ENCODE measurements at places on chromosomes 13 and 19.

GRCh38 chr13:41616151-41616550 is 158.8 kb downstream of the RGCC start:
- no peak for DNase-seq

GRCh38 chr13:99124794-99125316 is 75.8 kb upstream of the UBAC2 start:
- no peak for DNase-seq

GRCh38 chr19:50173127-50173526 is 10.0 kb upstream of the IZUMO2 start:
- no peak for DNase-seq

- DNase-seq = no peak
These were observed 57.9 kb downstream of the RXFP2 start for GRCh38 chr13:31797154-31797775.

DNA sequence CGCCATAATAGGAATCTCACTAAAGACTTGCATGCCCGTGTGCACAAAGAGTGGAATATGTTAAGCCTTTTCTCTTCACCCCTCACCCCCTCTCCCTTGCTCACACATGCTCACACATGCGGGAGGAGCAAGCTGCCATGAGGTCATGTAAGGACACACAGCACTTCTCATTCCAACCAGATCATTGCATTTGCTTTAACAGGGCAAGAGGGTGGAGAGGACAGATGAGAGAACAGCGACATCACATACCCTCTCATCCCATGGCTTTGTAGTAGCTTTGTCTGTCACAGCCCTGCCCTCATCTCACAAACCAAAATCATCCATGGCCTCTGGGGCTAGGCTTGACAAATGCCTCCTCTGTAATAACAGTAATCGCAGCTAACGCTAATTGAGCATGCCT is 145.6 kb upstream of the FRY start:
- DNase-seq = no peak

GRCh38 chr19:23774524-23774971 is 15.9 kb upstream of the ZNF681 start:
- DNase-seq = no peak

DNA sequence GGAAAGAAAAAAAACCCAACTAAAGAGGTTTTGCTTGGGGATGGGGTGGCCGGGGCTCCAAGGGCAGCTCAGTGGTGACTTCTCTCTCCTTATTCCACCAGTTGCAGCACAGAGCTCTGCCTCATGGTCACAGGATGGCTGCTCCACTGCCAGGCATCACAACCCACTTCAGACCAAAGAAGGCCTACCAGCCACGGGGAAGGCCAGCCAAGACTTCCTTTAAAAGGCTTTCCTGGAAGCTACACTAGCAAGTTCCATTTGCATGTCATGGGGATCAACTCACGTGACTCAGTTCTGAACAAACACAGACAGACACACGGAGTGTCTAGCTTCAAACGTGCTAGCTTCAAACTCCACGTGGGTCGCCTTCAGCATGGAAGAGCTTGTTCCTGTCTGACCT is 13.2 kb upstream of the EIF3G start:
- DNase-seq = no peak

GRCh38 chr13:83048419-83048818 is 833.9 kb downstream of the SLITRK1 start:
- DNase-seq = no peak

DNA sequence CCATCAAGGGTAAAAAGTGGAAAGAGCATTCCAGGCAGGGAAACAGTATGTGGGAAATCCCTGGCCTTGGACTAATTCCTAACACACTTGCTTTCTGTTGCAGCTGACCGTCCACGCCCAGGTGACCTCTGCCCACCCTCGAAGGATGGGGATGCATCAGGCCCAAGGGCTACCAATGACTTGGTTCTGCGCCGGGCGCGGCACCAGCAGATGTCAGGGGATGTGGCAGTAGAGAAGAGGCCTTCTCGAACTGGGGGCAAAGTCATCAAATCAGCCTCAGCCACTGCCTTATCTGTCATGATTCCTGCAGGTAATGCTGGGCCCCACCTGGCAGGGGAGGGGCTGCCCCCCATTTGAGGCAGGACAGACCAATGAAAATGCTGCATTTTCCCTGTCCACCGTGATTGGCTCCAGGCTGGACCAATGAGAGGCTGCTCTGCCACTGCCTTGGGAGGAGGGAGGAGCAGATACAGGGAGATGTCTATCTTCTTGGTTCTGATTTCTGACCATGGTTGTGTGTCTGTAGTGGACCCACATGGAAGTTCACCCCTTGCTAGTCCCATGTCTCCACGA is 12.6 kb downstream of the DNASE2 start:
- DNase-seq = no peak

DNA sequence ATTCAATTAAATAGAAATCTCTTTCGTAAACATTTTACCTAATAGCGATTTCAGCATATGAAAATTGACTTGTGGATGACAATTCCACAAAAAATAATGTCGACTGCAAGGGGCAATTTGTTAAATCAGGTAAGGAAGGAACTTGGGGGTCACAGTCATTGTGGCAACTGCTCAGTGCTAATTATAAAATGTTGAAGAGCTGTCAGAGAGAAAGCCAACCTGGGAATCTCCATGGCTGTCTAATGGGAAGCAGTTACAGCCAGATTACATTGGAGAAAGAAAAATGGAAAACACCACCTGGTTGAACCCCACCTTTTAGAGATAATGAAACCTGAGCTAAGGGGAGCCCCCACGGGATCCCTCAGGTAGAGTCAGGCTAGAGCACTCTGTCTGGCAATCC is 373.9 kb downstream of the FOXO1 start:
- DNase-seq = no peak

DNA sequence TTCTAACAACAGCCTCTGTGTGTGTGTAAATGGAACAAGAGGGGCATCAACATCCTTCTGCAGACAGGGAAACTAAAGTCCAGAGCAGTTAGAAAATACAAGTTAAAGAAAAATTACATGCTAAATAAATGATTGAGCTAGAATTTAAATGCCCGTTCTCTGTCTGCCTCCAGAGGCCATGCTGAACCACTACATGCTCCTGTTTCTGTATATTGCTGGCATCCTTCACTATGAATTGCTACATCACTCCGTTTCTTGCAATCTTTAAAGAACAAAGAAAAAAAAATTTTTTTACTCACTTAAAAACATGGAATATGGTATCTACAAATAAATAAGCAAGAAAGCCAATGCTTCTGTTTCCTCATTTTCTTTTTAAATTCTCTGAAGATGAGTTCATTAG is 47.9 kb downstream of the DCT start:
- no peak for DNase-seq

- DNase-seq = no peak
These were observed 10.1 kb downstream of the NLRP12 start for GRCh38 chr19:53813996-53814395.

DNA sequence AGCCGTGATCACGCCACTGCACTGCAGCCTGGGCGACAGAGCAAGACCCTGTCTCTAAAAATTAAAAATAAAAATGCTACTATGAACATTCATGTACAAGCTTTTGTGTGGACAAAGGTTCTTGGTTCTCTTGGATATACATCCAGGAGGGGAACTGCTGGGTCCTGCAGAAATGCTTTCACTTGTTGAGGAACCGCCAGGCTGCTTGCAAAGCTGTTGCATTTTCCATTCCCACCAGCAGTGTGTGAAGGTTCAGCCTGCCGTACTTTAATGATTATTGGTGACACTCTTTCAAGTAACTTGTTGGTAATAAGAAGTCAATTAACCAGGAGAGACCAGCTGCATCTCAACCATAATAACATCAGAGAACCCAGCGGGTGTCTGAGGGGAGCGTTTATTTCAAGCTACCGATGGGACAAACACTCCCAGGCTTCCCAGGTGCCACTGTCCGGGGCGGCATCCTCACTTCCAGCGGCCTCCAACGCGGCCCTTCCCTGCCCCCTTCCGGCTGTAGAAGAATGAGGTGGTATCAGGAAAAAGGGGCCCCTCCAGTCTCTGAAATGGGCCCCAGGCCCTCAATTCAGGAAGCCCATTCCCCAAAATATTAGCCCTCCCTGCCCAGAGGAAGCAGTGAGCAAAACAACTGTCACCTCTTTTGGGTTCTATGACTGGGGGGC is 15.2 kb upstream of the PPP1R12C start:
- DNase-seq = no peak

GRCh38 chr13:23674795-23675640 is 104.8 kb downstream of the TNFRSF19 start:
- no peak for DNase-seq

DNA sequence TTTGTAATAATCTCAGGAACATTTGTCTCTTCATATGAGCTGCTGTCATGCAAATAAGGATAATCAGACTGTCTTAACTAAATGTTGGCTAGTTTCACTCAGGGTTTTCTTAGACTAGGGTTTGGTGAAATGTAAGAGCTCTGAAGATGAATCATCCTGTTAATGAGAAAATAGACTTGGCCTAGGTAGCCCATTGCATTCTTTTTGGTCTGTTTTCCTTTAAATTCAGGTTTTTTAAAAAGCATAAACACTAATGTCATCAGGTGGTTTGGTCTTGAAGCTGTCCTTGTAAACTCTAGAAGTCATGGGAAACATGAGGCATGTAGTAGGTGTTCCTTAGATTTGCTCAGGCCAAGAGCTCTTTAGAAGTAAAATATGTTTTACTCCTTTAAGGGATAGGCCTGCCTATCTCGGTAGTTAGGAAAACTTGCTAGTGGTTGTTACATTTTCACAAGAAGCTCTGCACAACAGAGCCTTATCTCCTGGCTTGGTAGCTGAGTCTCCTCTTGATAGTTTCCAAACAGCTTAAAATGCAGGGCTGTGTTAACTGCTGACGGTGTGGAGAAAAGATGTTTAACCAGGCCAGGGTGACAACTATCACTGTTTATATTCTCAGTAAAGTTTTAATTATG is 62.0 kb upstream of the C1QTNF9B start:
- DNase-seq = no peak

DNA sequence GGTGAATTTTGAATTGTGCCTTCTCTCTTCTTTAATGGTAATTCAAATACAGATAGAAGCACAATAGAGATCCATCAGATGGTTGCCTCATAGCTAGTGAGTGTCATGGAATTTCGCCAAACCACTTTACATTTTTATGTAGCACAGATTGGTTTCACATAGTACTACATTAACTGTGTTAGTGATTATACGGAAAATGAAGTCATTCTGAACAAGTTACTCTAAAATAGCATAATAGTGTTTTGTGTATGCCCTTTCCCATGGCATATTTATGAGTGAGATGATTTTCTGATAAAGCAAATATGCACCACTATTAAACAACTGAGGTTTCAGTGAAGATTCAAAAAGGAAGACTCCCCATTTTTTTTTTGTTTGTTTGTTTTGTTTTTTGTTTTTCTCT is 1623.5 kb downstream of the PCDH9 start:
- no peak for DNase-seq

- no peak for DNase-seq
These were observed 255.7 kb downstream of the DLEU7 start for GRCh38 chr13:50587645-50588373.

DNA sequence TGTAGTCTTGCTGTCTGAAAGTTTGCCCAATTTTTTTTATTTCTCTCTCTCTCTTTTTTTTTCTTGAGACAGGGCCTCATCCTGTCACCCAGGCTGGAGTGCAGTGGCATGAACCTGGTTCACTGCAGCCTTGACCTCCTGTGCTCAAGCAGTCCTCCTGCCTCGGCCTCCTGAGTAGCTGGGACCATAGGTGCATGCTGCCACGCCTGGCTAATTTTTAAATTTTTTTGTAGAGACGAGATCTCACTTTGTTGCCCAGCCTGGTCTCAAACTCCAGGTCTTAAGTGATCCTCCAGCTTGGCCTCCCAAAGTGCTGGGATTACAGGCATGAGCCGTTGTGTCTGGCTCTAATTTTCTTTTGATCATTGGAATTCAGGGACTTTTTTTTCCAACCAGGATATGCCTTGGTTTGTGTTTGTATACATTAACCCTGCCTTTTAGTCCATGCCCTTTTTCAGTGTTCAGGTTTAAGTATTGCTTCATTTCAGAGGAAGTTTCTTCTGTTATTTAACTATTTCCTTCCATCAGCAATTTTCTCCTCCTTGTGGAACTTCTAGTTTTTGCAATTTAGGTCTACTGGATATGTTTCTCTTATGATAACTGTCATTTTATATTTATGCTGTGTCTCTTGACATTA is 201.4 kb downstream of the PCCA start:
- no peak for DNase-seq

GRCh38 chr19:32265995-32266394 is 79.4 kb upstream of the ZNF507 start:
- DNase-seq = no peak

DNA sequence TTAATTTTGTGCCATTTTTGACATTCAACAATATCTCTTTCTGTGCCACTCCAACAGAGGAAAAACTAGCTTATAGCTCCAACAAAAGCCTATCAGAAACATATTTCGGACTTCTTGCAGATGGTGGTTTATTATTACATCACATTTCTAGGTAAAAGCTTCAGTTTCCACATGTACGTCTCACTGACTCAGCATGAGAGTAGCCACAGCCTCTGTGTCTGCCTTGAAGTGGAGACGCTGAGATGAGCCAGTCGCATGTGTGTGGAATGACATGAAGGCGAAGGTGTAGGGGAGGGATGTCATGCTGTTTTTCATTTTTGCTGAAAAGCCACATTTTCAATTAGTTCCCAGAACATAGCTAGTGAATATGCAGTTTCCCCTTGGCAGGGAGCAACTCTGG is 598.6 kb downstream of the EFNB2 start:
- DNase-seq = no peak

DNA sequence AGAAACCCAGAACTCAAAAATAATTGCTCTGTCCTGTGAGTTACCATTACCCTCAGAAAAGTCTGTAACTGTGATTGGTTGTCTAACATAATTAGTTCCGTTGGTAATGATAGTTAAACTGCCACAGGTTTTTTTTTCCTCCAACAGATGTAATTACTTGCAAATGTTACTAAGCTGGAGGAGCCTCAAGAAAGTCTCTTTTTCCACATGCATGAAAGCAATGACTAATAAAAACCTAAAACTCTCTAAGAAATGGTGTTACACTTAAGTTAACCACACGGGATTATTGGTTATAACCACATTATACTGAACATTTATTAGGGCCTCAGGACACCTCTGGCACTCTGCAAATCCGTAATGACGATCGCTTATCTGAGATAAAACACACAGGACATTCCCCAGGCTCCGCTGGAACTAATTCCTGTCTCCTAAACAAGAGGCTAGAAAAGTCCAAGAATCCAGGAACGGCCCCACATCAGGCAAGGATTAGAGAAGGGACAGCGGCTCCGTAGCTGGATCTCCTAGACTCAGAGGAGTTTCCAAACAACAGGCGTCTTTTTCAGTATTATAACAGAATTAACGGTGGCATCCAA is 753 bp downstream of the ZNF235 start:
- DNase-seq = no peak

DNA sequence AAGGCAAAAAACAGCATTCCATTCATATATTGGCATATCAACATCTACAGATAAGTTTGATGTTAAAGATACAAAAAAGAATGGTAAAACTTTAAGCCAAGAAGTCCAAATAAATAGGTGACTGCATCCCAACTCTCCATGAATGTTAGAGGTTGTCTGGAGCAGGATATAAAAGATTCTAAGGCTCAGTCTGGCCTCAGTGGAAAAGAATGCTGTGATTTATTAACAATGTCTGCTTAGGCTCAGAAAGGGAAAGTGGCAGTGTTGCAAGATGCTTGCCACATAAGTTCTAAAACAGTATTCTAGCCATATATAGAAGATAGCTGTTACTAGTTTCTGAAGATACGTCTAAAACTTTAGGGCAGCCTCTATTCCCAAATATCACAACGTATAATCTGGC is 179.8 kb upstream of the NBEA start:
- no peak for DNase-seq

All from activated naive CD8-positive, alpha-beta T cell treated with anti-CD3 and anti-CD28 coated beads, Interleukin-2, amount 50 U/mL, for 16 hours (primary cell).